Urothelium cell line (cell line): ENCODE measurements at places on chromosomes 2 and 18.

- peak; percentile 60 for DNase-seq
Measured at GRCh38 chr2:12884713-12885282, 168.1 kb downstream of the TRIB2 start.

- DNase-seq = no peak
Measured at GRCh38 chr18:59911600-59911999, 11.8 kb downstream of the PMAIP1 start.

- no peak for DNase-seq
Measured at GRCh38 chr18:48667276-48668254, 128.7 kb downstream of the CTIF start.

GRCh38 chr2:44965684-44966083, 24.2 kb downstream of the SIX3 start:
- DNase-seq = no peak

DNA sequence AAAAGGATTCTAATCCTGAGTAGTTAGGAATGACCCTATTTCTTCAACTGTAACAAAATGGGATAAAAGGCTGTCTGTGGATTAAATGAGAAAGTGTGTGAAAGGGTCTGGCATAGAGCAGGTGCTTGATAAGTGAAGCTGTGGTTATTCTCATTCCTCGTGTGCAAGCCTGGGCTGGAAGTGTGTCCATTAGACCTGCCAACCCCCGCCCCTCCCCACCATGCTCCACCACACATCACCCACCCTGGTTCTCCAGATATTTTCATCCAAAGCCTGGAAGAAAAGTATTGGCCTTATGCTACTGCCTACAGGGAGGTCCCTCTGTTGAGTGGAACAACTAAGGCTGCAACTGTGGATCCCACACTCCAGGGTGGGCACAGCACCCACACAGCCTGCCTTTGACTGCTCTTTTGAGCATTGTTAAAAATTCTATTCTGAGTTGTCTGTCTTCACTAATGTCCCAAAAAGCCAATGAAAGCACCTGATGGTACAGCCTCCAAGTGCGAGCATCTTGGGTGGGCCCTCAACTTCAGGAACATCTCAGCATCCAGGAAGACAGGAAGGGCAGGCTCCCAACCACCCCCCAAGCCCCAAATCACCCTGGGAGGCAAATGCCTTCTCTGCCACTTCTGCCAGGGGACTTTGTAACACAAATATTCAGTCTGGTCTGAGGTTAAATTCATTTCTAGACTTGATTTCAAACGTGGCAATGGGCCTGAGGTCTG, 102.8 kb upstream of the PPP1CB start:
- DNase-seq = no peak

DNA sequence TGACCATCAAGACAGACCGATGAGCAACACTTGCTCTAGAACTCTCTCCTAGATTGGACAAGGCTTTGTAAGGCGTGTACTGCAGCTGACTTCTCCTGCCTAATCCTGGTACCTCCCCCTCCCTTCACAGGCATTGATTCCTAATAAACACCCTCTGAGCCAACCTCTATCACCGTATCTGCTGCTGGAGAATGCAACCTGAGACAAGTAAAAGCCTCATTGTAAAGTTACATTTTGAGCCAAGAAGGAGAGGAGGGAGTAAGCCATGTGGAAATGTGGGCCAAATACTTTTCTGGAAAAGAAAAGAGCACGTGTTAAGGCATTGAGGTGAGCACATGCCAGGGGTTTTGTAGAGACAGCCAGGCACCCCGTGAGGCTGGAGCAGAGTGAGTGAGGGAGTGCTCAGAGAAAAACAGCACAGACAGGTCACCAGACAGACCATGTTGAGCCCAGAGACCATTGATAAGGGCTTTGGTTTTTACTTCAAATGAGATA, 2.6 kb upstream of the WDFY1 start:
- no peak for DNase-seq

DNA sequence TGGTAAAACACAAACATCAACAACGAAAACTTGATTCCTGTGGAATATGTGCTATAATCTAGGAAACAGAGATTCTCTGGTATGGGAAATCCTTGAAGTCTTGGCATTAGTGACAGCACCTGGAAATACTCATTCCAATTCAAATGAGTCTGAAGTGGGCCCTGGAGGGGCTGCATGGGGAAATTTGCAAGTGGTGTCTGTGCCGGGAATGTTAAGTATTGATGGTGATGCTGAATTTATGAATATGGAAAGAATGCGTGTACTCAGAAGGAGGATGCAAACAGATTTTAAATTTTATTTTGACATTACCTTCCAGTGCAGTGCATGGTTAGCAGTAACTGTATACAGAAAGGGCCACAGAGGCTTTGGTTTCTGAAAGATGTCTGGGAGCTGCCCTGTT, 37.2 kb downstream of the PTPRM start:
- DNase-seq = no peak

GRCh38 chr2:150688016-150688415, 200.5 kb upstream of the RND3 start:
- no peak for DNase-seq

DNA sequence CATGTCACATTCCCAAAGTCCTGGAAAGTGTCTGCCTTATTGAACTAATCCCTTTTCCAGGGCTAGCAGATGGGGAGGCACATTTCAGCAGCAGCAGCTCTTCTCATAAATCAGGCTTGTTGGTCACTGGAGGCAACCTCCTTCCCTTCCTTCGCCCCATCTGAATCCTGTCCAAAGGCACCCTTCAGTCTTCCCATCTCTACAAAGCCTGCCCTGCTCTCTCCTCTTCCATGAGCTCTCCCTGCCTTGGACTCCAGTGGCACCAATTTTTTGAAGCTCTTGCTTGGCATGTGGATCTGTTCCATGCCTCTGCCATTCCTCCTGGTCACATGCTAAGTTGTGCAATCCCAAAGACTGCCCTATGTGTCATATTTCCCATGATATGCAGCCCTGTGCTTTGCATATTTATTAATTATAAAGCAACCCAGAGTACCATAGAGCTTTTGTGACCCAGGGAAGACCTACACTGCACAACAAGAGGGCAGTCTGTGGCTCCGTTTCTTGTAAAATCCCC, 70.3 kb downstream of the ANTXR1 start:
- peak; percentile 13 for DNase-seq

DNA sequence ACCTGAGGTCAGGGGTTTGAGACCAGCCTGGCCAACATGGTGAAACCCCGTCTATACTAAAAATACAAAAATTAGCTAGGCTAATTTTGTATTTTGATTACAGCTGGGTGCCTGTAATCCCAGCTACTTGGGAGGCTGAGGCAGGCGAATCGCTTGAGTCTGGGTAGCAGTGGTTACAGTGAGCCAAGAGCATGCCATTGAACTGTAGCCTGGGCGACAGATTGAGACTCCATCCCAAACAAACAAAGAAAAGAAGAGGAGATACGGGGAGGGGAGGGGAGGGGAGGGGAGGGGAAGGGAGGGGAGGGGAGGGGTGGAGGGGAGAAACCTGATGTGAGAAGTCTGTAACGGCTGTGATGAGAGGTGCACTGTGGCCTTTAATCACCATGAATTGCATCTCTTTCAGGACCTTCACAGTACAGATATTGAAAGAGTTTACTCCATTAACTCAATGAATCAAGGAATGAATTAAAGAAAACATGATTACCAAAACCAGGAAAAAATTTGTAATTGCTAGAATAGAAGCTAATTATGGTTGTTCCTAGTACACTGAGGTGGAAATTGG, 135.3 kb downstream of the CALCRL start:
- no peak for DNase-seq

DNA sequence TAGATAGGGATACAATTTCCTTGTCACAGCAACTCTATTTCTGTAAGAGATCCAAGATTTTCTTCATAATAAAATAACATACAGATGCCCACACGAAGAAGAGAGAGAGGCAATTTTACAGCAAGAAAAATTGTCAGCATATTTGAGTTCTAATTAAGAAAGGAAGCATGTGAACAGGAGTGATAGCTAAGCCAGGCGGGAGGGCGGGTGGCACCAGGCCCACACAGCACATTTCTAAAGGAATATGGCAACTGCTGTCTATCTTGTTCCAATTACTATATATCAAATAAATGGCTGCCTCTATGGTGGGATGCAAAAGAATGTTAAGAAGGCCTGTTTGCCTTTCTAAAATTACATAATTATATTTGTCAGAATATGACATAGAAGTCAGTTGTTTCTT, 248.3 kb upstream of the DOK6 start:
- DNase-seq = no peak

GRCh38 chr18:55685638-55686037, 97.6 kb upstream of the TCF4 start:
- no peak for DNase-seq

- DNase-seq = peak; percentile 59
Measured at GRCh38 chr2:217086038-217086522, 226.2 kb upstream of the TNP1 start.

DNA sequence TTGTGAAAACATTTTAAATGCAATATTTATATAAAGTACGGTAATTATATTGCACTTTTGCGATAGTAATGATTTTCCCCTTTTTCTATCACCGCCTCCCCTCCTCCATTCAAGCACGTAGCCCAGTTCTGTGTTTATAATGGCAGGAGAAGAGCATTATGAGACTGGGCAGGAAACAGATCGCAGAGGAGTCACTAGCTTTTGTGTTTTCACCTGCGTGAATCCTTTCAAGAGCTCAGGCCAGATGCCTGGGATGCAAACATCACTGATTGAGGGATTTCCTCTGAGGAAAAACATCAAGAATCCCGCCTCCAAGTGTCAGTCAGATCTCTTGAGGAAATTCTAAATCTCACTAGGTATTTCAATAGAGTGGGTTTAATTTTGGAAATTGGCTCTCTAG, 178.4 kb upstream of the FN1 start:
- DNase-seq = no peak

GRCh38 chr2:241855245-241855887, 3.3 kb downstream of the PDCD1 start:
- DNase-seq = no peak

- peak; percentile 56 for DNase-seq
Measured at GRCh38 chr2:18910843-18911242, 321.5 kb upstream of the NT5C1B start.

- no peak for DNase-seq
Measured at GRCh38 chr2:10741139-10741538, 19.7 kb downstream of the ATP6V1C2 start.

DNA sequence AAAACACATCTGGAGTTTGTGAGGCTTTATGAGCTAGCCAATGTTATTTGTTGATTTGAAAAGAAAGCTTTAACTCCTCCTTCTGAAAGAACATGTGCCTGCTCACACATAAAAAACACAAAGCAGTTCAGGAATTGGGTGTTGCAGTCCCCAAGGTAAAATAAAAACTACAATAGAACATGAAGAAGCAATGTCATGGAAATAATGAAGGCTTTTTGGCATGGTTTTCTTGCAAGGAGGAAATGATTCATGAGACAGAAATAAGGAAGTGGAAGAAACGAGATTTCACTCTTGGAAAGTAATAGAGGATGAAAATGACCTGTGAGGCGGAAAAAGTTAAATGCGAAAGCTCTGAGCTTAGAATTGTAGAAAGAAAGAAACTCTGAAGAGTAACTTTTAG, 81.1 kb downstream of the TRIB2 start:
- DNase-seq = no peak

DNA sequence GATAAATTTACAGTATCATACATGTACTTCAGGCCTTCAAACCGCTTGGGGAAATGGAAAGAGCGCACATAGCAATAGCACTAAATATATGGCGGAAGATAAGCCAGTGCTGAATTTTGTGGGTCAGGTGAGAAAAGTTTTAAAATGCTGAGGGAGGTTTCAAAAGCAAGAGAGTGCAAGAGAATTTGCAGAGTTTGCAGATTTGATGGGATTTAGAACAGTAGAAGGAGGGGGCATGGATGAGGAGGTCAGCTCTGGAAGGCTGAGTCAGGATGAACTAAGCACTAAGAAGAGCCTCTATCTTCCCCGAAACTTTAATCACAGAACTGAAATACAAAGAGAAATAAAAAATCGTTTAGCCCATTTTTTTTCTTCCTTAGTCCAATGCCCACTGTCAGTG, 145.9 kb downstream of the DLGAP1 start:
- DNase-seq = no peak

DNA sequence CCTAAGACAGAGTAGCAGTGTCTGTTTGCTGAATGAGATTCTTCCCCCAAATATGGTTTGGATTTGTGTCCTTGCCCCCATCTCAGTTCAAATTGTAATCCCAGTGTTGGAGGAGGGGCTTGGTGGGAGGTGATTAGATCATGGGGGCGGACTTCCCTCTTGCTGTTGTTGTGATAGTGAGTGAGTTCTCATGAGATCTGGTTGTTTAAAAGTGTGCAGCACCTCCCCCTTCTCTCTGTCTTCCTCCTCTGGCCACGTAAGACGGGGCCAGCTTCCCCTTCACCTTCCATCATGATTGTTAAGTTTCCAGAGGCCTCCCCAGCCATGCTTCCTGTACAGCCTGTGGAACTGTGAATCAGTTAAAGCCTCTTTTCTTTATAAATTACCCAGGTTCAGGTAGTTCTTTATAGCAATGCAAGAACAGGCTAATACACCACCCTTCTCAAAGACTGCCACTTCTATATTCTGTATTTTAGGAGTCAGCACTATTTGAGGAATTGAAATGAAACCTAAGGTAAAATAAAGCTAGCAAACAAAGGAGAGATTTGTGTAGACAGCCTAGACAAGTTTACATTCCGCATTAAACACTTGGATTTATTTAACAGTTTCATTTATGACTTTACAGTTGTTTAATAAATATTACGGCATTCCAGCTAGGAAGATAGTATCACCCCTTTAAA, 21.6 kb downstream of the FBXO36 start:
- no peak for DNase-seq

- DNase-seq = no peak
Measured at GRCh38 chr2:156486147-156486546, 50.0 kb downstream of the GPD2 start.

DNA sequence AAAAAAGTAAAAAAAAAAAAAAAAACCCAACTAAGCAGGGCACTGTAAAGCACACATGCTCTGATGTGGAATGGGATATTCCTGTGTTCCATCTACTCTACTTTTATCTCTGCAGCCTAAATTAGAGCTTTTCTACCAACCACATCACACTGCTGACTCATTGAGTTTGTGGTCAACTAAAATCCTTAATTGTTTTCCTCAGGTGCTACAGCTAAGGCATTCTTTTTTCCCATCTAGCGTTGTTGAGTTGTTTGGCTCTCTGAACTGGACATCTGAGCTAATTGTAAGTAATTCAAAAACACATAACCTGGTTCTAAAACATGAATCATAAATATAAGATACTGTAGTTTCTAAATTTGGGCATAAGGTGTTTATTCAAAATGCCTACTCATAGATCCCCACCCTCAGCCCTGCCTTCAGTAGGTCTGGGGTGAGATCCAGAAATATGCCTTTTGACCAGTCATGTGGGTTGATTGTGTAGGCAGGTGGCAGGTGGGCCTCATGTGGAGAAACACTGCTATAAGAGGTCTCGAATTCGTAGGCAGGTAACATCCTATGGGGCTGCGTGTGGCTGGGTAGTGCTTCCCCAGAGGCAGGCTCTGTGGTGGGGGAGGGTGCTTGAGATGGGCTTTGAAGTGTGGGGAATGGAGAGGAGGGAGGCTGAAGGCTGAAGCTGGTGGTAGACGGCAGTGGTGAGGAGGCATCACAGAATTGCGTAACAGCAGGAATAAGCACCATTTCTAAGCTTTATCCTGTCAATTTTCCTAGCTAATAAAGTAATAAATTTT, 27.2 kb downstream of the ANKRD29 start:
- peak; percentile 6 for DNase-seq

GRCh38 chr2:191202881-191203397, 42.3 kb upstream of the MYO1B start:
- DNase-seq = peak; percentile 46

- DNase-seq = no peak
Measured at GRCh38 chr18:75052475-75052874, 156.5 kb downstream of the PTGR3 start.
